Fibroblast of pulmonary artery (primary cell): ENCODE measurements at places on chromosomes 5 and 9.

GRCh38 chr9:18666986-18667772 is 193.2 kb downstream of the ADAMTSL1 start:
- DNase-seq: peak; percentile 57

DNA sequence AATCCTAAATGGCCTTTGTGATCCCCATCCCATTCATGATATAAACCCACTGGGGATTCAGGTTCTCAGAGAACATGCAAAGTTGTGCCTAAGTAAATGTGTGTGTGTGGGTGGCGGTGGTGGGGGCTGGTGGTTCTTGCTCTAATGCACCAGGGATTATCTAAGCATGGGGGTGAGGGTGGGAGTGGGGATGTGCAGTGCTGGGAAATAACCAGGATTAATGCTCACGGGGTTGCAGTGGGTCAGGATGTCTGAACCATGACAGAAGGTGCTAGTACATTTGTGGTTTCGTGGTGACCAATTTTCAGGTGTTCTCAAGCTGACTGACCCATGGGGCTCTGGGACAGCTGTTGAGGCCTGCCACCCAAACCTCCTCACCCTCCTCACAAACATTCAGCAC is 101.0 kb downstream of the ZNF608 start:
- no peak for DNase-seq

DNA sequence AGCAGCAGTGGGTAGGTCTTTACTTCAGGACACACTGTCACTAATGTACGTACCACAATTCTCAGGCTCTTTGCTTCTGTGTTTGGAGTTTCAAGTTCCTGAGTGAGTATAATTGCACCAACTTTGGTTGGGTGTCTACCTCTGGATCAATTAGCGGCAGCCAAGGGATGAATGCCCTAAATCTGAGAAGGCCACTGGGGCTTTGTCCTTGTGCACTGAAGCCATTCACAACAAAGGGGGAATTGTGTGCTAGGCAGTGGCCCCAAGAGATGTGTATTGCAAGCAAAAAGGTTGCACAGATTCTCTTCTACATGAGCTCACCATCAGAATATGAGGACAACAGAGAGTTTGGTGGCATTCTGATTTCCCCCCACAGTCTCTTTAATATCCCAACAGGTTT is 3.9 kb upstream of the PHF24 start:
- no peak for DNase-seq

- peak; percentile 17 for DNase-seq
Measured at GRCh38 chr5:1099926-1100663, 11.8 kb downstream of the SLC12A7 start.

GRCh38 chr5:142063878-142064331 is 44.7 kb upstream of the NDFIP1 start:
- DNase-seq: peak; percentile 80

GRCh38 chr9:38244971-38245370 is 147.5 kb upstream of the ALDH1B1 start:
- no peak for DNase-seq

GRCh38 chr5:67240846-67241245 is 44.2 kb upstream of the CD180 start:
- DNase-seq: no peak

DNA sequence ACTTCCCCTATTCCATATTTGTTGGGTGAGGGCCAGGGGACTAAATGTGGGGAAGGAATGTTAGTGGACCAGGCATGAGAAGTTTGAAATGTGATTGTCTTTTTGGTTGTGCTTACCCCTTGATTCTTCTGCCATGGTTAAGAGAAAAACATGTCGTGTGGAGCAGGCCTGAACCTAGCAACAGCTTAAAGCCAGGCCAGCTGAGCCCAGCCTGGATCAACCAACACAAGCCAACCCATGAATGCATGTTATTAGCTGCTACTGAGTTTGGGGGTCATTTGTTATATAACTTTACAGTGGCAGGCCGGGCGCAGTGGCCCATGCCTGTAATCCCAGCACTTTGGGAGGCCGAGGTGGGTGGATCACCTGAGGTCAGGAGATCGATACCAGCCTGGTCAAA is 52.4 kb upstream of the TRIO start:
- no peak for DNase-seq

- DNase-seq: peak; percentile 1
Measured at GRCh38 chr5:165495829-165496380, 1990.5 kb downstream of the MAT2B start.

- DNase-seq: no peak
Measured at GRCh38 chr9:69012696-69013381, 1.1 kb downstream of the PRKACG start.

- DNase-seq: no peak
Measured at GRCh38 chr9:83355729-83356151, 182.5 kb downstream of the FRMD3 start.

- no peak for DNase-seq
Measured at GRCh38 chr9:120158221-120158620, 421.7 kb downstream of the CDK5RAP2 start.

GRCh38 chr9:16343249-16344237 is 526.9 kb downstream of the BNC2 start:
- no peak for DNase-seq

DNA sequence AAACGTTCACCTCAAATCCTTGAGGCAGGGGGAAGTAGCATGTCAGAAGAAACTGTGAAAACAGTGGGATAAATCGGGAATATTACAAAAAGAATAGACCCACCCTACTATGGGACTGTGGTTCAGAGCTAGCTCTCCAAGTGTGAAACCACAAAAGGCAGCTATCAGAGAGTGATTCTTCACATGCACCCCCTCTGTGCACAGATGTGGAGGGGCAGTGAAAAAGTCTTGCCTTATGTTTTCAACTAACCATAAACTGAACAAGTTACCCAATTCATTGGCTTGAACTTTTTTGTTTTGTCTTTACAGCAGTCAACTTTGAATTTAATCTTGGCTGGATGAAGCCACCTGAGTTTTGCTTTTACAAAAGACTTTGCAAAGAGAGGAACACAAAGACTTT is 98.8 kb upstream of the NR4A3 start:
- no peak for DNase-seq

DNA sequence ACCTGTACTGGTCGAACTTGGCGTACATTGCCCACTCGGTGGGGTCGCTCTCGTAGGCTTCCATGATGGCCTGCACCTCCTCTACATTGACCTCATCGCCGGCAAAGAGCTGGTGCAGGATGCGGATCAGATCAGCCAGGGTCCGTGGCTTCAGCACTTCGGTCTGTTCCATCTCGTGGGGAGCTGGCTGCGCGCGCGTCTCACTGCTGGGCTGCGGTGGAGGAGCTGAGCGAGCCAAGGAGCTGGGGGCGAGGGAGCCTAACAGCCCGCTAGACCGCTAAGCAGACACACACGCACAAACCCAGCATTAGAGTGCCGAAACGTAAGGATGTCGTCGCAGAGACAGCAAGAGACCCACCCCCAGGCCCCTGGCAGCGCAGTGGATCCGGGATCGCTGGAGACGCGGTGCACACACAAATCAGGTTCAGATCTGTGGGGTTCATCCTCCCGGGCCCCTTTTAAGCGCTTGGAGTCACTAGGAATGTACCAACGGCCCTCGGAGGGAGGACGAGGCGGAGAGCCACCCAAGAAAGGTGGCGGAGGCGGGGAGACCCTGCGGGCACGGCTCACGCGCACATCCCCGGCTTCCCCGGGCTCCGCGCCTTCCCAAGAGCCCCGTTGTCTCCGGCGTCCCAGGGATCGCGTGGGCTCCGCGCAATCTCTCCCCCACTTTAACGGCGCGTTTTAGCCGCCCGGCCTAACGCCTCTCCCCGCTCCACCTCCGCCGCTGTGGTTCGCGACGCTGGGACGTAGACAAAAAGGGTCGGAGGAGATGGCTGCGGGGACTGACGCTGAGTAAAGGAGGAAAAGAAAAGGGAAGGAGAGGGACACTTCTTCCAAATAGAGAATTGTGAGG is at the start of gene CDO1:
Gene CDO1 (minus strand): TSS at position 434 of the 856 bp plus-strand sequence. CDS start 262 bp downstream, at position 172.
- DNase-seq: peak; percentile 60

DNA sequence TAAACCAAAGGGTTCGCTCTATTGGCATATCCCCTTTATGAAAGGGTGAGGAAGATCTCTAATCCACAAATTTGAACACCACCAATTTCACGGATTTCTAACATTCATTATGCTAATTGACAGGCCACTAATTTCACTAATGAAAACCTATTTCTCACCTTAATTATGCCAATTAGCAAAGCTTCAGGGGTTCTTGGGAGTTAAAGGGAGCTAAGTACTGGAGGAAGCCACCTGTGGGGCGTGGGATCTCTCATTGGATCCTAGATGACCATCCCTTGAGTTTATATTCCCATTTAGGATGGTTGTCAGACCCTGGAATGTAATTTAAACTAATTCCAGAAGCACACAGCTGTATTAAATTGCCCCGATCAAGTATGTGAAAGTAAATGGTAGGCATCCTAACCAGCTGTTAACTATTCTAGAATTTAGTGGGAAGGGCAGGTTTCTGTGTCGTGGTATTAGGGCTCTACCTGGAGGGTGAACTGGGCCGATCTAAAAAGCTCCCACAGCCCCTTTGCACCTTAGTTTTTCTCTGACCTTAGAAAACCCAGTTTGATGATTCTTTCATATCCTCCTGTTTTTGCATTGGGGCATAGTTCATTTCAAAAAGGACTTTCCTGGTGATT is 77.1 kb downstream of the C9orf152 start:
- no peak for DNase-seq

DNA sequence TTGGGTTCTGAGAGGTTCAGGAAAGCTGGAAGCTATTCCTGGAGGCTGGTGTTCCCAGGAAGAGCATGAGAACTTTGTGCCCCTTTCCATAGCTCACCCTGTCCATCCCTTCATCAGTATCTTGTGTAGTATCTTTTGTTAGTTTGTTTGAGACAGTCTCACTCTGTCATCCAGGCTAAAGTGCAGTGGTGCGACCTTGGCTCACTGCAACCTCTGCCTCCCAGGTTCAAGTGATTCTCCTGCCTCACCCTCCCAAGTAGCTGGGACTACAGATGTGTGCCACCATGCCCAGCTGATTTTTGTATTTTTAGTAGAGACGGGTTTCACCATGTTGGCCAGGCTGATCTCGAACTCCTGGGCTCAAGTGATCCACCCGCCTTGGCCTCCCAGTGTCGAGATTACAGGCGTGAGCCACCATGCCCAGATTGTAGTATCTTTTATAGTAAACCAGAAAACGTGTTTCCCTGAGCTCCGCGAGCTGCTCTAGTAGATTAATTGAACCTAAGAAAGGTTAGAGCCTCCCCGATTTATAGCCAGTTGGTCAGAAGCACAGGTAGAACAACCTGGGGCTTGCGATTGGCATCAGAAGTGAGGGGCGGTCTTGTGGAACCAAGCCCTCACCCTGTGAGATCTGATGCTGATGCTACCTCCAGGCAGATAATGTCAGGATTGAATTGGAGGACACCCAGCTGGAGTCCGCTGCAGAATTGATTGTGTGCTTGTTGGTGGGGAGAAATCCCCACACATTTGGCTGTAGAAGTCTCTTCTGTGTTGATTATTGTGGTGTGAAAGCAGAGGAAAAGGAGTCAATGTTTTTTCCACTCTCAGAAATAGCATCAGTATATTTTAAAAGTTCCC is 32.3 kb downstream of the ATP6V0E1 start:
- no peak for DNase-seq

DNA sequence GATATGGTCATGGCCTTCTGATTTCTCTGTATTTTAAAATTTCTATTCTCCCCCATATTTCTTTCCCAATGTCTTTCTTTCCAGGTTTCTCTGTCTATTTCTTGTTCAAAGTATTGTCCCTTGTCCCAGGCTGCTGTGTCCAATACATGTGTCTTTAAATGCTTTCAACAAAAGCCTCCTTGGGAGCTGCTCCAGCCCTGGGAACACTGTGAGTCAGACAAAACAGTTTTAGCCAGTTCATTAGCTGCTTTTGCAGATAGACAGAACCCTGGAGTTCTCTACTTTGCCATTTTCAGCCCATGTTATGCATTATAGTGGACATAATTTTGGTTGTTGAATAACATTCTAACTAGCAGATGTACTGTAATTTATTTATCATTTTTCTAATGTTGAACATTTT is 20.5 kb upstream of the JAK2 start:
- no peak for DNase-seq

- no peak for DNase-seq
Measured at GRCh38 chr5:45383985-45384384, 312.2 kb downstream of the HCN1 start.

GRCh38 chr9:19130436-19130835 is 3.1 kb upstream of the PLIN2 start:
- DNase-seq: no peak

GRCh38 chr5:18366234-18366633 is 732.0 kb downstream of the TAF11L14 start:
- DNase-seq: no peak

GRCh38 chr5:16521521-16522483 is 56.2 kb upstream of the ZNF622 start:
- no peak for DNase-seq

DNA sequence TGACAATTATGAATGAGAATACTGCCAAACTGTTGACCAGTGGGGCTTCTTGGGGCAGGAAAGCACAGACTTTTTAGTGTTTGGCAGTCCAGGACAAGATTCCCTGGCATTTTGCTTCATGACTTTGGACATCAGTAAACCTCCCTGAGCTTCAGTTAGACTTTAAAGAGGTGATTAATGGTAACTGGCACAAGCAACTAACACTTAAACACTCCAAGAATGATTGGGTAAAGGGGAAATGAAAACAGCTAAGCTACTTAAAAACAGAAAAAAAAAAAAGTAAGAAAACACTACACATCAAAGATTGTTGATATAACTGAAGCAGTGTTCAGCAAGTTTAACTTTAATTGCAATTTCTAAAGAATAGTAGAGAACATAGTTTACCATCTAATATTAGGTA is 13.4 kb downstream of the PAIP1 start:
- DNase-seq: no peak

- DNase-seq: no peak
Measured at GRCh38 chr5:144698484-144698883, 527.8 kb downstream of the KCTD16 start.

DNA sequence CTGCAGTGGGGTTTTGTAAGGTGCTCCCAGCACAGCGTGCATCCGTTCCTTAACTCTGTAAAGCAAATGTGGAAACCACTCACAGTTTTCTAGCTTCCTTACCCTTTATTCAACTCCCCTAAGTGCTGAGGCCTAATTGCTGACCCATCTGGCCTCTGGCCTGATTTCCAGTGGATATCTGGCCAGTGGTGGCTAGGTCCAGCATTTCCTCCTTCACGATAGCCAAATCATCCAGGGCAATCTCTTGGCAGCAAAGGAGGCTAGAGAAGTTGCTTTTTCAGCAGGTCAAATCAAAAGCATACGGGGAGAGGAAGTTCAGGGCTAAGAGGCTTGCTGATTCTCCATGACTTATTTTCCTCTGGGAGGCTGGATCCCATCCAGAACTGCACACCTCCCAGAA is 286.3 kb upstream of the VLDLR start:
- no peak for DNase-seq
